CD8-positive, alpha-beta T cell (primary cell): ENCODE measurements at places on chromosomes 5 and 9.
A peak's percentile ranks its signal among the peaks of the same experiment; 100 is the strongest.

- DNase-seq, result no peak
Measured at GRCh38 chr9:119398350-119398749, 29.1 kb upstream of the BRINP1 start.

GRCh38 chr5:53479045-53479589 is 1.3 kb upstream of the FST start:
- DNase-seq, result no peak

DNA sequence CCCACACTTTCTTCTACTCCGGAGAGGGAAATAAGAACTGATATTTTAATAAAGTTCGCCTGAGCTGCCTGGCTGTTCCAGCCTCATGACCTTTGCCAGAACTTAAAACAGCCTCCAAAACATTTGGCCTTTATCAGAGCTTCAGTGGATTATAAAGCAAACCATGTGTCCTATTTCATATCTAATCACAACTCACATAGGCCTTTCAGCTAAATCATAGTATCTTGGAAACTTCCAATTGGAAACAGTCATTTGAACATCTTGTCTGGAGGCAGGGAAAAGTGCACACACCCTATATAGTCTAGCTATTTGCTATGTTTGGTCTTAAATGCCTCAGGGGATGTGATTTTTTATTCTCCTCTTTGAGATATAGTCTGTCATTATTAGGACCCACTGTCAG is 46.0 kb upstream of the FREM1 start:
- DNase-seq, result no peak

GRCh38 chr9:129200255-129200654 is 22.2 kb upstream of the IER5L start:
- DNase-seq, result no peak

GRCh38 chr5:1135696-1136525 is 24.0 kb upstream of the SLC12A7 start:
- DNase-seq, result no peak

DNA sequence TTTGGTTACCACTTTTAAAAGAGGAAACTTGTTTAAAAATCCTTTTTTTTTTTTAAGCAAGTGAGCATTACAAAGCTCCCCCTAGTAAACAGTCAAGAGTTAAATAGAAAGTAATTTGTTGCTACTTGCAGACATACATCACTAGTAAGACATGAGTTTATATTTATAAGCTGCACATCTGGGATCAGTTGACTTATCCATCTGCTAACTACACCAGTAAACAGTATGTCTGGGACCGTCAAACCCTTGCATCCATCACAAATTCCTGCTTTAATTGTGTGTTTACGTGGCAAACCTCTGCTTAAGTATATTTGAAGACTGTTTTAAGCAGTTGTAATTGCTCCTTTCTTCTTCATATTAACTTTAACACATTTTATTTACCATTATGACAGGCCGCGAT is 146.8 kb downstream of the EBF1 start:
- no peak for DNase-seq

DNA sequence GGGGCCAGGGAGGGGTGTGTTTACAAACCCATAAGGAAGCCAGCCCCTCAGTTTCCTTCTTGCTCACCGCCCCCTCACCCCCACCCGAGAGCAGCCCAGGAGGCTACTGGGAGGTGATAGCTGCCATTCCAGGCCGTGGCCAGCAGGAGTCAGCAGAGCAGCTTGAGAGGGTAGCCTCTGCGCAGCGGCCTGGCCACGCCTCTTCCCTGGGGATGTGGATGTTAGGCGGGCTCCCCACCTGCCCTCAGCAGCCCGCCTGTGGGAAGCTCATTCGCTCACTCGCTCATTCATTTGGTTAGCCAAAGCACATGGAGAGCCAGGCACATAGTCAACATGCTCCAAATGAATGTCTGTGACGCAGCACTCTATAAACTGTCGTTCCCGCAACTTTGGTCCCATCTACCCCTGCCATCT is 6.1 kb upstream of the DPM2 start:
- DNase-seq, result peak; percentile 64

DNA sequence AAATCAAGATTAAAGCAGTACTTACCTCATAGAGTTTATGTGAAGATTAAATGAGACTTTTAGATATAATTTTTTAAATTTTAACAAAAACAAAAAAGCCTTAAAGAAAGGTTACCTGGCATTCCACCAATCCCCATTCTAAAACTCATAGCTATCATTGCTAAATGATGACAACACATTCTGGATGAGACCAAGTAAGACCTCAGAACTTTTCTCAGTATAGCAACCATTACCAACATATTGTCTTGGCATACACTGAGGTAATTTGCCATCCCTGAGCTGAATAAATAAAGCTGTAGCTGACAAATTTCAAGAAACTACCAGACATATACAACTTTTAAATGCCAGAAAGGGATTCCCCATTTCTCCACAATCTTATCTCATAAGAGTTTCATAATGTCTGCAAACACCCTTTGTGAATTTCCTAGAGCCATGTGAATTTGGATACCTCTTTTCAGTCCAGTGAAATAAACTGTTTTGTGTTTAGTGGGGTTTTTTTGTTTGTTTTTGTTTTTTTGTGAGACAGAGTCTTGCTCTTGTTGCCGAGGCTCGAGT is 29.5 kb downstream of the RANBP3L start:
- no peak for DNase-seq
